ENCODE measurements at places on chromosomes 7 and 10.

DNA sequence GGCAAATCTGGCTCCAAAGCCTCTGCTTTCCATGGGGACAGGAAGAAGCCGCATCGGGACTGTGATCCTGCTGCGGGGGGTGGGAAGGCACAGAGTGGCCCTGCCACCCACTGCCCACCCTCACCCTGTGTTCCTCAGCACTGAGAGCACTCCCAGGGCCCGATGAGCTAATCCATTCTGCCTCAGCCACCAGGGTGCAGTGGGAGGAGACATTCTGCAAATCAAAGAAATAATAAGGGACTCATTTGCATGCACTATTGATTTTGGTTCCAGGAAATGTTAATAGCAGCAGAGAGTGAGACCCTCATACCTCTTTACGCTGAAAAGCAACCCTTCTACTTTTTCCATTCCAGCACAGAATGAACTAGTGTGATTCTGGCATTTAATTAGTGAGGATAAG is 572.8 kb downstream of the INHBA start:
- no peak for DNase-seq

DNA sequence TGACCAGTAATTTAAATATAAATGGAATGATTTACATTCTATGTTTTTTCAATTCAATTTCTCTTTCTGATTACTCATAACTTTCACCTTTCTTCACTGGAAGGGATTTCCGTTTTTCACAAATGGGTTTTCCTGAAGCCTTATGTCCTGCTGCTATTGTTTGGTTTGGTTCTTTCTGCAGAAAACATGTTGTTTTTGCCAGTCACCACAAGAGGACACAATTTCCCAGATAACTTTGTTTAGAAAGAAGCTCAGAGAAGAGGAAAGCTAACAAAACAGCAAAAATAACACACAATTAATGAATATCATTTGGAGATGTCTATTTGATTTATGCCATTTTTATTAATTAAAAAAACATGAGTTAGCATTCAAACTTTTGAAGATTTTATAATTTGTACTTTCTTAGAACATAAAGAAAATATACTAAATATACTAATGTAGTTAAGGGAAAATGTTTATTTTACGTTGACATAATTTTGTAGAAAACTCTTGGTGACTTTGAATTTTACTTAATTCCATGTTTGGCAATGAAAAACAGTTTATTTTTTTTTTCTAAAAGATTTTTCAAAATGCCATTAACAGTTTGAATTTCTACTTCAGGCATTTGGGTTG is 4.6 kb upstream of the TWIST1 start:
- DNase-seq: no peak

- DNase-seq: no peak
These were observed 222.5 kb upstream of the TCERG1L start for GRCh38 chr10:131533846-131534526.

DNA sequence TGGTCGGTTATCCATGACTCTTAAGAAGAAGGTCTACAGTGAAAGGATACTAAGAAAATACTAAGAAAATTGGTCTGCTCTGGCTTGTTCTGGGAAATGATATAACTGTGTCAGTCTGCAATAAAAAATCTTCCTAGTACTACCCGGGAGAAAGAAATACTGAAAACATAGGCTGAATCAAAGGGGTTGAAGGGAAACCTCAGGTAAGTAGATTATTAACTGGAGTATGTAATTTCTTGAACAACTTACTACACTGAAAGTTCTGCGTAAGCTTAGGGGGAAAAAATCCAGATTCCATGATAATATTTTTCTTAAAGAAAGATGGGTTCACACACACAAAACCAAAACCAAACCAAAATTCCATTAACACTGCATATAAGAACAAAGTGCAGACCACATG is 143.3 kb downstream of the KMT2E start:
- DNase-seq: no peak

DNA sequence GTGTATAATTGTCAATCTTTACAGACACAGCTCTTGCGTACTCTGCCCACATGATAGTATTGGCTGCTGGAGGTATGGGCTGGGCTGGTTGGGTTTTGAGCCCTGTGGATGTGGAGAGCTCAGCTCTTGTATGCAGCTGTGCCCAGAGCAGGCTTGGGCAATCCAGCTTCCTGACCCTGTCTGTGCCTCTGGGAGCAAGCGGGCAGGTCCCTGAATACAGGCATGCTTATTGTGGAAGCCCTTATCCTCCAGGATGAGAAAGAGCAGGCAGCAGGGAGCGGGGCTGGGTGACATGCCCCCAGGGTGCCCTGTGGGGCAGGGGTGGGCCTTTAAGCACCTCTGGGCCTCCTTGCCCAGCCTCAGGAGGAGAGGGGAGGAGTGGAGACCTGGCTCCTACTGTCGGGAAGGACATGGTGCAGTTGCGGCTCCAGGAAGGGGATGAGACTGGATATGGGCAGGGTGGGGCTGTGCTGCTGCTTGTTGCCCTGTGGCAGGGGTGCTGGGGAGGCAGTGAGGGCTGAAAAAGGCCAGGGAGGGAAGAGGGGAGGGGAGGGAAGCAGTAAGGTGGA is 32.7 kb upstream of the SH2D4B start:
- DNase-seq: no peak

DNA sequence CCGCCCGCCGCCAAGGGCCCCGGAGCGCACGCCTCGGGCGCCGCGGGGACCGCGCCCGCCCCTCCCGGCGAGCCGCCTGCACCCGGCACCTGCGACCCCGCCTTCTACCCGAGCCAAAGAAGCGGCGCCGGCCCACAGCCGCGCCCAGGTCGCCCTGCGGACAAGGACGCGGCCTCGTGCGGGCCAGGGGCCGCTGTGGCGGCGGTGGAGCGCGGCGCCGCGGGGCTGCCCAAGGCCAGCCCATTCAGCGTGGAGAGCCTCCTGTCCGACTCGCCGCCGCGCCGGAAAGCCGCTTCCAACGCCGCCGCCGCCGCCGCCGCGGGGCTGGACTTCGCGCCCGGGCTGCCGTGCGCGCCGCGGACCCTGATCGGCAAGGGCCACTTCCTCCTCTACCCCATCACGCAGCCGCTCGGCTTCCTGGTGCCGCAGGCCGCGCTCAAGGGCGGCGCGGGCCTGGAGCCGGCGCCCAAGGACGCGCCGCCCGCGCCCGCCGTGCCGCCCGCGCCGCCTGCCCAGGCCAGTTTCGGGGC is 3.5 kb downstream of the UNCX start:
- DNase-seq: no peak

DNA sequence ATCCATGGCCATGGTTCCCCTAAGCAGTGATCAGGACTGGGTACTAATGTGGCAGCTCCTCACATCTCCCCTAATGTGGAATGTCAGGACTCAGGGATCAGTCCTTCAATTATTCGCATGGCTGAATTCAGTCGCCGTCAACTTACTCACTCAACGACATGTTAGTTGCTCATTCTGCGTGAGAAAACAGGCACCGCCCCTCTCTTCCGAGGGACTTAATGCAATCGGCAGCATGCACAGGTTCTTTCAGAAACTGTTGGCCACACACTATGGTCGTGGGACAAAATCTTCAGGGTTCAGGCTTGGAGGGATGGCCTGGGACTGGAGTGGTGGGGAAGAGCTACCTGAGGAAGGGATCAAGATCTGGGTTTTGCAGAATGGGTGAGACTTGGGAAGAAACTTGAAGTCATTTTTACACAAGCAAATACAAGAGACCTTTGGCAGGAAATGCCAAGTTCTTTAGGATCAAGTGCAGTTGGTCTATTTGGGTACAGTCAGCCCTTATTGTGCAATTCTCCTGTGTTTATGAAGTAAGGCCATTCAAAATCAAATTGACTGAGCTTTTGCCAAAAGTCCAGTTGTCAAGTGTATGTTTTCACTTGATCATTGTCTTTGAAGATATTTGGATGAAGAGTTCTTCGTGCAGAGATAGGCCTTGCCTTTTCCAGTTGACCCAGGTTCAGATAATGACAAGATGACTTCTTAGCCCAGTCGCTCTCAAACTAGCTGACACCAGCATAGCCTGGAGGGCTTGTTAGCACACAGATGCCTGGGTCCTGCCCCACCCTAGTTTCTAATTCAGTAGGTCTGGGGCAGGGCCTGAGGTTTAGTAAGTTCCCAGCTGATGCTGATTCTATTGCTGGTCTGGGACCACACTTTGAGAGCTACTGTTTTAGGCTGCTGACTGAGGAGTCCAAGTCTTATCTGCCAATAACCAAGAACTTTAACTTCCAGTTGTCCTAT is 48.5 kb downstream of the LRRC18 start:
- DNase-seq: no peak

DNA sequence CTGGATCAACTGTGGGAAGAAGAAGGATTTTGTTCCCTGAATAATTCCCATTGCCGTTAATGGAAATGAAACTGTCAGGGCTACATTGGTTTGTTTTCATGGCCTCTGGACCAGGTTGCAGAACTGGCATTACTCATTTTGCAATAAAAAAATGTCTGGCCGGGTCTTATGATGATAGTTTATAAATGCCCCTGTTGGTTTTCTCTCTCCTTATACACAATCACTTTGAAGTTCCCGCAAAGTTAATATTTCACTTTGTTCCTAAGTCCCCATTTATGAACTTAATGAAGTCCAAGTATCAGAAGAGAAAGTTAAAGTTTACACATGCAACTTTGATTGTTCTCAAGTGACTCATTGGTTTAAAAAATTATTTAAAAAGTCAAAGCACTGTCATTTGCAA is 150.7 kb upstream of the PRR15 start:
- DNase-seq: no peak

DNA sequence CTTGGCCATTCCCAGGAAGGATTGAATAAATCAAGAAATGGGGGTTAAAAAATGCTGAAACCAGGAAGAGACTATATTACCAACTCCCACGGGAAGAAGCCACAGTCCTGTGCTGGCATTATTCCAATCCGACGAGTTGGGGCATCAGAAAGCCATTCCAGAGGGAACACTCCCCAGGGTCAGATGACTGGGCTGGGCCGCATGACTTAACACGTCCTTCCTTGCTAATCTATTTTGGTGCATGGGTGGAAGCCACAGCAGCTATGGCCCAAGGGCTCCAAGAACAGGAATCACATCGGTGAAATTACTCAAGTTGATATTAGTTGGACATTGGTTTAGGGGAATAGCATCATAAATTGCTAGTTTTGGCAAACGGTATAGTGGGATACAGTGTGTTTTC is 592.9 kb upstream of the NRP1 start:
- DNase-seq: no peak

GRCh38 chr10:61271127-61271780 is 181.9 kb downstream of the TMEM26 start:
- no peak for DNase-seq

DNA sequence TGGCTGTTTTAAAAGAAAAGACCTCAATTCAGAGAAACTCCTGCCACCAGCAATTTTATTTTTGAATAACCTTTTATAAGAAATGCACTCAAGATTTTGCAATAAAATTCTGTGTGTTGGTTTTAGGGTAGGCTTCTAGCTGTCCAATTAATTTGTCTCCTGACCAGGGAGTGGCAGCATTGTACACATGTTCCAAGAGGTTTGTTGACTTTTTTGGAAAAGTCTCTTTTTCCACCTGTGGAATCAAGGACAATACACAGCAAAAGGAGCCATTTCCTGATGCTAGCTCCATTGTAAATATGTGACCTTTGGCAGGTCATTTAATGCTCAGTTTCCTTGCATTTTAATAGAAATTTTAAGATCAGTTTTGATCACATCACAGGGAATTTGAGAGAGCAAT is 1.8 kb downstream of the GIMAP5 start:
- DNase-seq: no peak

- no peak for DNase-seq
These were observed 60.9 kb downstream of the ST7 start for GRCh38 chr7:117014099-117014656.

DNA sequence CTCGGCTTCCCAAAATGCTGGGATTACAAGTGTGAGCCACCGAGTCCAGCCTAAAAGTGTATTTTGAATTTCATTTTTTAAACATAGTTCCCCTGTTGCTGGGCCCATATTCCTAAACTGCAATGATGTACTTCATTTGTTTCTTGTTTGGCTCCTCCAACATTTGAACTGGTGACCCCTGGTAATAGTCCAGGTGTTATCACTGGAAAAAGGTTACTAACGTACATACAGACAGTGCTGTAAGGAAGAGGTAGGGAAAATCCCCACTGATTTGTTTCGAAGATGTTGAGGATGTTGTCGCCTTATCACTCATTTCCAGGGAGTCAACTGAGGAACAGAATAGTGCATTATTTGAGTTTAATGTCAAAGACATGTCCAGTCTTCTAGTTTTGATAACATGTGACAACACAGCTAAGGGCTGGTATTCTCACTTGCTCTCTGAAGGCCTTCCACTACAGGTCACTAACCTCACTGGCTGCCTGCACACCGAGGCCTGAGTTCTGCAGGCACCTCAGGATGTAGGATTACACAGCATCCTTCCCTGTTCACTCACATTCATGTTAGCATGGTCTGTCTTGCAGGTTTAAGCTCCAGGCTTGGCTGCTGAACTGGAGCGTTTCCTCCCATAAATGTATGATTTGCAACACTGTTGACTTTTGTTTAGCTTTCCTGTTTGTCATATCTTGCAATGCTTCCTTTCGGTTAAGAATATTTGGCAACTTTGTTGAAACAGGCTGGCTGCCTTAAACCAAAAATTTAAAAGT is 362.8 kb downstream of the INHBA start:
- DNase-seq: no peak

GRCh38 chr10:8069627-8070026 is 15.1 kb downstream of the GATA3 start:
- no peak for DNase-seq

DNA sequence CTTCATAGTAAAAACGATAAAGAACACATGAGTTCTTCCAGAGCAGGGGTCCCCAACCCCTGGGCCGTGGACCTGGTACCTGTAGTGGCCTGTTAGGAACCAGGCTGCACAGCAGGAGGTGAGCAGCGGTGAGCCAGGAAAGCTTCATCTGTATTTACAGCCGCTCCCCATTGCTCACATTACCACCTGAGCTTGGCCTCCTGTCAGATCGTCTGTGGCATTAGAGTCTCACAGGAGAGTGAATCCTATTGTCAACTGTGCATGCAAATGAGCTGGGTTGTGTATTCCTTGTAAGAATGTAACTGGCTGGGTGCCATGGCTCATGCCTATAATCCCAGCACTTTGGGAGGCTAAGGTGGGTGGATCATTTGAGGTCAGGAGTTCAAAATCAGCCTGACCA is 229.5 kb downstream of the CNTNAP2 start:
- no peak for DNase-seq
